ENCODE measurements at places on chromosomes 13 and 19.

- DNase-seq, result no peak
Observed at GRCh38 chr13:20788312-20788711, 14.6 kb upstream of the EEF1AKMT1 start.

- DNase-seq, result no peak
Observed at GRCh38 chr13:74870865-74871264, 611.1 kb downstream of the TBC1D4 start.

- DNase-seq, result no peak
Observed at GRCh38 chr13:40236566-40237168, 429.8 kb downstream of the FOXO1 start.

- no peak for DNase-seq
Observed at GRCh38 chr19:7603919-7604318, 8.3 kb downstream of the CAMSAP3 start.

DNA sequence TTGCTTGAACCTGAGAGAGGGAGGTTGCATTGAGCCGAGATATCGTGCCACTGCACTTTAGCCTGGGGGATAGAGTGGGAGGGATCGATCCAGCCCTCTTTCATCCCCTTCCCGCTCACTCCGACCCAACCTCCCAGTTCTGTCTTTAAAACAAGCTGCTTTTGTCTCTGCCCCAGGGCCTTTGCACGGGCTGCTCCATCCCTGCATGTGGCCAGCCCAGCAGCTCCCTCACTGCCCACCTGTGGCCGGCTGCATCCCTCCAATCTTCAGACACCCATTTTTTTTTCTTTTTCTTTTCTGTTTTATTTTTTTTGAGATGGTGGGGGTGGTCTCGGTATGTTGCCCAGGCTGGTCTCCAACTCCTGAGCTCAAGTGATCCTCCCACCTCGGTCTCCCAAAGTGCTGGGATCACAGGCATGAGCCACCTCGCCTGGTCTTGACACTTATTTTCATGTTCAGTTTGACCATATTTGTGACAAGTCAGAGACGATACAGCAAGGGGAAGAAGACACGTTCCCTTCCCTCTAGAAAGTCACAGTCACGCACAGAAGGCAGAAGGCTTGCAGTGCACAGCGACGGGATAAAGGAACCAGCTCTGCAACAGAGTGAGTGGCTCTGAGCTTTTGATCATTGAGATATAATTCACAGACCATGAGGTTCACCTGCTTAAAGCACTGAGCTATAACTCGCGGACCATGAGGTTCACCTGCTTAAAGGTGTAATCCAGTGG, 31.8 kb downstream of the EFNA2 start:
- DNase-seq, result no peak

All from central memory CD4-positive, alpha-beta T cell (primary cell).